ENCODE measurements at places on chromosomes 13 and 19.

DNA sequence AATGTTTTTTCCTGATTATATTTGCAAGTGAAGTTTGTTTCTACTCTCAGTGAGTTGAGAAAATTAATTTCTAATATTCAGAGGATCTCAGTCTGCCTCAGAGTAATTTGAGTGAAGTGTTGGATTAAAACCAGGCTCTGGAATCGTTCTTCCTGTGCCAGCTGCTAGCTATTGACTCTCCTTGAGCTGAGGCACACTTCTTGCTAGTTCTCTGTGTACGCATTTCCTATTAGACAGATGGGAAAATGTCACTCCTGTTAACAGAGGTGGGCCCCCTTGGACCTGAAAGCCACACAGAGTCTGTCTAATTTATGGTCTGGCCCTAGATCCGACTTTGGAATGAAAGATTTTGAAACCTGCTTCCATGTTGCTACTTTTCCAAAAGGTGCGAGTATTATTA lies 107.6 kb upstream of the RNF113B start:
- no peak for DNase-seq

DNA sequence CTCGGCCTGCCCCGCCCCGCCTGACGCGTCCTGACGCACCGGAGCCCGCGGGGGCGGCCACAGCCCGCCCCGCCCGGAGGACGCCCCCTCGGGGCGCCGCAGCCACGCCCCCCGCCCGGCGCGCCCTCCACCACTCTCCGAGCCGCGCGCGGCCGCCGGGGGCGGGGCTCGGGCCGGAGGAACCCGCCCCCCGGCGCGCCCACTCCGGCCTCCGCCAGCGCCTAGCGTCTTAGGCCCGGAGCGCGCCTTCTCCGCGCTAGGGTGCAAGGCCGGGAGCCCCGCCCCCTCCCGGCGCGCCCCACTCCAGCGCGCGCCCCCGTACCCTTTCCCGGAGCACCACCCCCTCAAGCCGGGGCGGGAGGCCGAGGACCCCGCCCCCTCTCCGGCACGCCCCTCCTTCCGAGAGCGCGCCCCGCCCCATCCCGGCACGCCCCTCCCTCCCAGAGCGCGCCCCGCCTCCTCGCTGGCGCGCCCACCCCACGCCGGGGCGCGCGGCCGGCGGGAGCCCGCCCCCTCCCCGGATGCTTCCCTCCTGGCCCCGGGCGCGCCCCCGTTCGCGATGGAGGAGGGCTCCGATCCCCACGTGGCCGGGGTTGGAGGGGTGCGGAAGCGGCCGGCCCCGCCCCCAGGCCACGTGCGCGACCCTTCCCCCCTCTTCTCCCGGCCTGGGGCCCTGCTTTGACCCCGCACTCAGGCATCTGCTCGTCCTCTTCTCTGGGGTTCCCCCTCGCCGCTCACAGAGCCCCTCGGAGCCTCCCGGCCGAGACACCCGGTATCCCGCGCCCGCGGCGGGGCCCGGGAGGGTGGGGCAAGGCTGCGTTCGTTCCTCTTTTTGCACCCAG lies 480 bp upstream of the KLF16 start:
- DNase-seq = peak; percentile 88

DNA sequence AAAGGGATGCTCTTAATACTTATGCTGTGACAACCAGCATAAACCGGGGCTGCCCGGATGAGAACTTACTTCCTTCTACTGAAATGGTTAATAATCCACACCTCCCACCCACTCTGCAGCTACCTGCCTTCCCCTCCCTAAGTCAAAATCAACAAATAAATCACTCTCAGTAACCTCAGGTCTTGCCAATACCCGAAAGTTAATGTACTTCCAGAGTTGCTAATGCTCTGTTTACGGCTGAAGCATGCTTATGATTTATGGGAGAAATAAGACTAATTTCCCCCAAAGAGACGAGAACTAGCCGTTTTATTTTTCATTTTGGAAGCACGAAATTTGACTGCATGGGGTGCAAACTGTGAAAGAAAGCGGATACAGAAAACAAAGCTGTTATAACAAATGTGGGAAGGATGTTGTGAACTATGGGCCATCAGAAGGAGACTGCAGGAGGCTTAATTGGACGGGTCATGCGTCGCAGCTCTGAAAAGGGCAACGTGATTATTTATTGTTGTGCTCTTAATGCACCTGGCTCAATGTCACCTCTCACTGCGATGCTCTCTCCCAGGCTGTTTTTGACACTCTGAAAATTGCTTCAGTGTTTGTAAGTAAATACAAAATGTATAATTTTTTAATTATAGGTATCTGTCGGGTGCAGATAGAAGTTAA lies 114.0 kb upstream of the SLC7A1 start:
- no peak for DNase-seq

- DNase-seq = peak; percentile 68
Measured at GRCh38 chr19:38003438-38004185, 96.6 kb downstream of the SIPA1L3 start.

DNA sequence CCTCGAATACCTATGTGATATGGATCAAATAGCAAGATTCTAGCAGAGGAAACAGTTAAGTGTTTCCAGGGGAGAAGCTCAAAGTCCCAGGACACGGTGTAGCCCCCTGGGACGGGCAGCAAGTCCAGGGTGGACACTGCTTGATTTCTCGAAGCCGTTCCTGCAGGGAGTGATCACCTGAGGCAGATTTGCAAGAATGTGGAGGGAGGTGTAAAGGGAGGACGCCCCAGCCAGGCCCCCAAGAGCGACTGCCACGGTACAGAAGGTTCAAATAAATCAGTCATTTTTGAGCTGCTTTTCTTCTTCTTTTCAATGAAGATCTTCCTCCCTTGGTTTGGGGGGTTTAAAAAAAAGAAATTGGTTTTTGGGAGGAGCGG lies 41.4 kb downstream of the KLF2 start:
- no peak for DNase-seq

DNA sequence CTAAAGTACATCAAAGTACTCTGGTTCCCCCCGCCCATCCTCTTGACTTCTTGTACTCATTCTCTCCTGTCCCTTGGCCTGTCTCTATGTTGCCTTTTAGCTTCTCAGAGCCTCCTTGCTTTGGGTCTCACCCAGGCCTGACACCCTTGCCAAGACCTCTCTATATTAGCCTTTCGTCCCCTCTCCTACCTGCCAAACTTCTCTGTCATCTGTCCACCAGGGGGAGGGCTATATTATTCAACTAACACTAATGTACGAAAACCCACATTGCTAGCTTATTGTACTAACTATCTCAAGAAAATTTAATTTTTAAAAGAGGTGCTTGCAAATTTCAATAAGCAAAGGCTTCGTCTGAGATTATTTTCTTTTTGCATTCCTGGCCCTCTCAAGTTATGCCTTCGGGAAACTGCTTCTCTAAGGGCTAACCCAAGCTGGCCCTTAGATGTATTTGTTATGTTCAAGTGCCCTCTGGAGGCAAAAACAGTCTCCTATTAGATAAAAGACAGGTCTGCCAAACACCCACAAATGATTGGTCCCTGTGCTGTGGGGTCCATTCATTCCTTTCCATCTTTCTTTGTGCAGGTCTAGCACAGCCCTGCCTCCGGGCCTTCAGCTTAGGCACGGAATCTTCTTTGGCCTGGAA lies 6.3 kb upstream of the MRPS31 start:
- no peak for DNase-seq

- DNase-seq = no peak
Measured at GRCh38 chr19:54673222-54673621, 10.4 kb downstream of the LILRB4 start.

GRCh38 chr19:16652854-16653253 lies 7.1 kb downstream of the SMIM7 start:
- DNase-seq = no peak

- DNase-seq = no peak
Measured at GRCh38 chr13:25933520-25933919, 118.3 kb downstream of the SHISA2 start.

DNA sequence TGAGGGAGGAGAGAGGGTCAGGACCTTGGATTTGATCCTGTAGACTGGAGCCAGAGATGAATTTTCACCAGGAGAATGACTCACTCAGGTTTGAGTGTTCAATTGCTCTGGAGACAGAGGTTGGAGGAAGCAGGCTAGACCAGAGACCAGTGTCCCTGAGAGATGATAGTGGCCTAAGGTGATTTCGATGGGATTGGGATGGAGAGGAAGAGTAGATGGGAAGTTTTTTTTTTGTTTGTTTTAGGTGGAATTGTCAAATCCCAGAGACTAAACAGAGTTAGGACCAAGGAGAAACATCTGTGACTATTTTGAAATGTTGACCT lies 2.3 kb downstream of the CEBPG start:
- DNase-seq = no peak

- DNase-seq = no peak
Measured at GRCh38 chr13:40813667-40814454, 24.4 kb downstream of the SLC25A15 start.

- no peak for DNase-seq
Measured at GRCh38 chr19:13118424-13119193, 545 bp downstream of the NACC1 start.

DNA sequence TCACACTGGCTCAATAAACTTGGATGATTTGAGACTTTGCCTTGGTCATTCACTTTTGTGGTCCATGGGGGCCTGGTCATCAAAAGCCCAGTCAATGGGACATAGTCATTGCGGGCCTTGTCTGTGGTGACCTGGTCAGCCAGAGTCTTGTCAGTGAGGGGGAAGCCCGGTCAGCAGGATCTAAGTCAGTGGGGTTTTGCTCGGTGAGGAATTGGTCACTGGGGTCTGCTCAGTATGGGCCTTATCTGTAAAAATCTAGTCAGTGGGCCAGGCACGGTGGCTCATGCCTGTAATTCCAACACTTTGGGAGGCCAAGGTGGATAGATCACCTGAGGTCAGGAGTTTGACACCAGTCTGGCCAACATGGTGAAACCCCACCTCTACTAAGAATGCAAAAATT lies 63.7 kb upstream of the TPM4 start:
- no peak for DNase-seq
